Nasal cavity respiratory epithelium epithelial cell of viscerocranial mucosa (primary cell): ENCODE measurements at places on chromosomes 6 and 20. TPM values are rescaled to one million over a fixed set of nuclear protein-coding genes. Genes with fewer than 3 reads are reported as not detected.

Gene NRSN1
- total RNA-seq, result not detected in 2 replicates

Gene ARMH2
- total RNA-seq, result not detected in 2 replicates

Gene FRK
- 1.0 and 7.9 TPM in 2 replicates for total RNA-seq

Gene ELMO2
- 19.8 and 43.9 TPM in 2 replicates for total RNA-seq

Gene RAB32
- total RNA-seq, result 64.5 and 280 TPM in 2 replicates

Gene C6orf163
- 0.68 and 3.2 TPM in 2 replicates for total RNA-seq

Gene FAM83B
- 82.4 and 98.1 TPM in 2 replicates for total RNA-seq

Gene PPIL4
- total RNA-seq, result 37.9 and 38.3 TPM in 2 replicates
